Breast epithelium (tissue), 4 donors: ENCODE measurements at places on chromosomes 4 and X. TPM values are rescaled to one million over a fixed set of nuclear protein-coding genes. Genes with fewer than 3 reads are reported as not detected.

The LINC00632 gene
- 90.1 TPM for total RNA-seq

DNA sequence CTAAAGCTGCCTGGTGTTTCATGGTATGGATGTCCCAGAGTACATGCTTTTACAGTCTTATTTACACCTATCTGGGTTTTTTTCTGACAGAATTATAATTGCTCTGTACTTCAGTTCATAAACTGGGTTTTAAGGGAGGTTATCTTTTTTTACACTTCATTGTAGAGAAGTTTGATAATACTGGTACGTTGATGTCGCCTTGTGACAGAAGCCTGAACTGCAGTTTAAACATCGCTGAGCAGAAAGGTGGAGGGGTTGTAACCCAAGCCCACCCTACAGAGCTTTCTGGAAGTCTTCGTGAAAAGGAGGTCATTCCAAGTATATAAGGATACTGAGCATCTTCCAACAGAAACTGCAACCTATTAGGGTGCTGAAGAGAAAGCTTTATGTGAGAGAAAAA, 46.4 kb downstream of the BEX1 start:
- no peak overlapping the region for H3K27ac ChIP-seq
- H3K36me3 ChIP-seq, result no peaks in the 10 kb centered on the region
- H3K4me1 ChIP-seq, result no peaks in the 10 kb centered on the region
- DNase-seq, result no peak

DNA sequence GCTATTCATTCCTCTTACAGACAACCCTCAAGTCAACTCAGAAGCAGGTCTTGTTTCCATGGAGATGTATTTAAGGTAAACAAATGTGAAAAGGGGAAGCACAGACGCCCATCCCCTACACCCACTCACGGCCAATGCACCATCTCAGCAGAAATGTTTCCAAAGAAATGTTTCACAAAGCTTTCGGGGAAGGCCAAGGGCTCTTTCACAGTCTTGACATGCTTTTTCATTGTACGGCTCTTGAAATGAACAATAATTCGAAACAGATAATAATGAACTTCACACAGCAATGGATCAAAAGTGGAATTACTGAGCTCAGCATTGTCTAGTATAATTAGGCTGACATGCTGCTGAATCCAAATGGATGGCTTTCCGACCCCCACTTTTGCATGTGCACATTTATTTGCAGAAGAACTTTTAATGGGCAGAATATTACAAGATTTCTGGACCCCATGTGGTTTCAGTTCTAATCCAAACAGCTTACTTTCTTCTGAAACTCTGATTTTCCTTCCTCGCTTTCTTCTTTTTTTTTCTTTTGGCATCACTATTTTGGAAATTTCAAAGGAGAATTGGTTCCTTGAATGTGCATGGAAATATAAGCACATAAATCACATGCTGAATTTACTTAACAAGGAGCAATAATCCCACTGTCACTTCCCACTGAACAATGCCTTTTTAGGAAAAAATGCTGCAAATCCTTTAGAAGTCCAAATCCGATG, 160.9 kb downstream of the SMIM20 start:
- no peak for DNase-seq
- no peaks in the 10 kb centered on the region for H3K27me3 ChIP-seq
- H3K27ac ChIP-seq, result peak overlapping the region; percentile 13

DNA sequence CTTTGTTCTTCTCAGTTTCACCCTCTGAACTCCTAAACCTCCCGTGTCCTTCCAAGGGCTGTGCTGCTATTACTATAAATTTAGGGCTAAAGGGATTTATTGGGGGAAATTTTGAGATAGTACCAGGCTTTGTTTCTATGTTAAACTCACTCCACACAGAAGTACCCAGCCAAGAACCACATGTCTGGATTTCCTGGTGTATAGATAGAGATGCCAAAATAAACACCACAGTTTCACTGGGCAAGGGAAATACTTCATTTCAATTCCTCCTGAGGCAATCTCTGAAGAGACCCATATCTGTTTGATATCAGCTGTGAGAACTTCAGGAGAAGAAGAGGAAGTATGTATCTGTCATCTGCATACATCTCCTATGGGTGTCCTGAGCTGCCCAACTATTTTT, 21.7 kb upstream of the CLNK start:
- no peaks in the 10 kb centered on the region for H3K36me3 ChIP-seq
- no peaks in the 10 kb centered on the region for H3K27me3 ChIP-seq
- H3K4me1 ChIP-seq, result no peaks in the 10 kb centered on the region

- H3K36me3 ChIP-seq, result no peaks in the 10 kb centered on the region
- H3K4me3 ChIP-seq, result no peak overlapping the region
- H3K4me1 ChIP-seq, result no peaks in the 10 kb centered on the region
- no peak overlapping the region for H3K27ac ChIP-seq
These were observed 921.8 kb upstream of the FTHL17 start for GRCh38 chrX:31993637-31994036.

- peaks cover 16% of the 10 kb centered on the region for H3K27me3 ChIP-seq
- H3K4me1 ChIP-seq, result no peaks in the 10 kb centered on the region
- H3K27ac ChIP-seq, result peak overlapping the region; percentile 92
- no peak for DNase-seq
- H3K36me3 ChIP-seq, result no peaks in the 10 kb centered on the region
These were observed 637 bp downstream of the MAMLD1 start for GRCh38 chrX:150363561-150364346.
